Activated naive CD8-positive, alpha-beta T cell treated with anti-CD3 and anti-CD28 coated beads, Interleukin-2, amount 50 U/mL, for 24 hours (primary cell): ENCODE measurements at places on chromosomes 6 and 20.

DNA sequence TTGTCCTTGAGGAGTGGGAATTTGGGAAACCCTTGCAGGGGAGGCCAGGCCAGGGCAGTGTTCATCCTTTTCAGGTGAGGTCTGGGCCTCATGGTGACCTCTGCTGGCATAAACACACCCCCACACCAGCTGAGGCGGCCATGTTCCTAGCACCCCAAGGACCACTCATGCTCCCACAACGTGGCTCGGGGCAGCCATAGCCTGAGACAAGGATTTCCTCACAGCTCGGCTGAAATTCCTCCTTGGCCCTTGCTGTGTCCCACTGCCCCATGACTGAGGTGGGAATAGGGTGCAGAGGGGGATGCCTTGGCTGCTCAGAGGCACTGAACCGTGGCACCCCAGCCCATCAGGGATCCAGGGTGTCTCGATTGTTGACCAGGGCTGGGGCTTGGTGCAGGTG lies 27.3 kb upstream of the SPDEF start:
- peak; percentile 8 for DNase-seq

GRCh38 chr20:16821211-16822089 lies 73.3 kb downstream of the OTOR start:
- DNase-seq = peak; percentile 13

DNA sequence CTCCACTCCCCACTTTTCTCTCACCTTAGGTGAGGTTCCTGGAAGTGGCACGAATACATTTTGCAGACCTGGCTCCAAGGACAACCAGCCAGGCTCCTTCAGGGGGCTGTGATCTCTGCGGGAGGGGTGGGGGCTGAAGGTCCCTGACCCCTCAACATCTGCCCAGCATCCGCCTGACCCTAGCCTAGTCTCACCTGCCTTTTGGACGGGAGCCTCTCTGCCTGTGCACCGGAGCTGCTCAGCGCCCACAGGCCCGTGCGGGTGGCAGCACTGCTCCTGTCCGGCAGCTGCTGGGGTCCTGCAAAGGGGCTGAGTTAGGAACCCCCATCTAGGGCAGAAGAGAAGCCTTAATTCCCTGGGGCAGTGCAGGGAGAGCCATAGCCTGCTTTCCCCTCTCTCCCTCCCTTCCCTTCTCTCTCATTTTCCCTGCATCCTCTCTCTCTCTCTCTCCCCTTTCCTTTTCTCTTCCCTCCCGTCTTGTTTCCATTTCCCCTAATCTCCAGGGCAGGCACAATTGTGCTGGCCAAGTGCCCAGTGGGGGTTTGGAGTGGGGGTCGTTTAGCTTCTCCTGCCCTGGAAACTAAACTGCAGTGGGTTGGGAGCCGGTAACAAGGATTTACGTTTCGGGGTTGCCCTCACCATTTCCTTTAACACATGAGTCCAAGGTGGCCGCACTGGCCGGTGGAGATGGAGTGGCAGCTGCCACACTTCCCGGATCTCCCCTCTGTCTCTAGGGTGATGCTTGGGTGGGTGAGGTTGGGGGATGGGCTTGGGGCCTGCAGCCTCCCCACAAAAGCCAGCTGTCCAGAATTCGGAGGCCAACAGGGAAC lies 54.1 kb downstream of the CTCFL start:
- no peak for DNase-seq

- no peak for DNase-seq
Observed at GRCh38 chr20:33318096-33318429, 35.0 kb downstream of the BPIFB1 start.

DNA sequence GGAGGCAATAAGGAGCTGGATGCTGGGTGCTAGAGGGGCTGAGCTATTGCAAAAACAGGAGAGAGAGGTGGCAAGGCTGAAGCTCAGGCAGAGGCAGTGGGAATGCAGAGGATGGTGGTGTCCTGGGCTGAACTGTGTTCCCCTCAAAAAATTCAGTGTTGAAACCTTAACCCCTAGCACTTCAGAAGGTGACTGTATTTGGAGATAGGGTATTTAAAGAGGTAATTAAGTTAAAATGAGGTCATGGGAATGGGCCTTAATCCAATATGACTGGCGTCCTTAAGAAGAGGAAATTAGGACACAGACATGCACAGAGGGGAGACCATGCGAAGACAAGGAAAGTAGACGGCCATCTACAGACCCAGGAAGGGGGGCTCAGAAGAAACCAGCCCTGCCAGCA lies 11.5 kb upstream of the MMP9 start:
- no peak for DNase-seq

- DNase-seq = no peak
Observed at GRCh38 chr20:53712212-53712977, 118.8 kb upstream of the ZNF217 start.
